ENCODE measurements at places on chromosomes 7 and 10. TPM values are rescaled to one million over a fixed set of nuclear protein-coding genes. Genes with fewer than 3 reads are reported as not detected.

The NRCAM gene
- 7.0 TPM for total RNA-seq

The CFAP43 gene
- not detected for total RNA-seq

DNA sequence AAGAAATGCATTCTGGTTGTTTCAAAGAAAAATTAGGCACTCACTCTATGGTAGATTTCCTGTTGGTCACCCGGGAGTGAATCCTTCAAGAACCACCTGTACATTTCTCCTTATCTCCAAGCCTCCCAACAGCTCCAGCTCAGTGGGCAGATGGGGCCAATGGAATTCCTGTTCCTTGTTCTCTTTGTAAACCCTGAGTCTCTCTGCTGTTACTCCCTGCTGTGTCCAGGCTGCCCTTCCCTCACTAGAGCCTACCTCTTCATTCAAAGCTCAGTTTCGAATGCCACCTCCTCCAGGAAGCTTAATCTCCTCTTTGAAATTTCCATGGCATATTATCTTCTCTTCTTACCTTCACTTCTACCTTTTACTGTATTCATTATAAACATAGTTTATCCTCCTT is 3.5 kb upstream of the BMPER start:
- H3K27ac ChIP-seq: no peak overlapping the region
- no peak overlapping the region for H3K4me3 ChIP-seq
- H3K27me3 ChIP-seq: peaks cover 55% of the 10 kb centered on the region

The PPP1R17 gene
- total RNA-seq: not detected

The GPER1 gene
- not detected for total RNA-seq

DNA sequence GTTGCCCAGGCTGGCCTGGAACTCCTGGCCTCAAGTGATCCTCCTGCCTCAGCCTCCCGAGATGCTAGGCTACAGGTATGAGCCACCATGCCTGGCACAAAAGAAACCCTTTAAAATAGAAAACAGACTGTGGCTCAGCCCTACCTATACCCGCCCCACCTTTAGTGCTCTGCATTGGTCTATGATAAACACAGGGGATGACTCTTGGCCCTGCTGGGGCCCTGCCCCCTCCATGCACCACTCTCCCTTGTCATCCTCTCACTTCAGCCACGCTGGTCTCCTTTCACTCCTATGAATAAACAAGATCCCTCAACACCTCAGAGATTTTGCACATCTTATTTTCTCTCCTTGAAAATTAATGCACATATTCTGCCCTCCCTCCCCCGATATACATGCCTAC is 251.4 kb upstream of the KLF14 start:
- H3K36me3 ChIP-seq: peaks cover 30% of the 10 kb centered on the region
- no peak for DNase-seq
- no peak overlapping the region for H3K4me3 ChIP-seq
- H3K4me1 ChIP-seq: peaks cover 73% of the 10 kb centered on the region
- no peaks in the 10 kb centered on the region for H3K27me3 ChIP-seq
- H3K27ac ChIP-seq: peak overlapping the region; percentile 88

The TEX47 gene
- not detected for total RNA-seq

Measured in CD4-positive, alpha-beta T cell (primary cell).